ENCODE measurements at places on chromosomes 2 and 18.

GRCh38 chr2:23926290-23926749 is 603 bp downstream of the ATAD2B start:
- no peak for DNase-seq

- DNase-seq, result peak; percentile 15
These were observed 42.9 kb downstream of the HDLBP start for GRCh38 chr2:241272303-241273209.

- DNase-seq, result no peak
These were observed 35.1 kb upstream of the NTSR2 start for GRCh38 chr2:11705063-11705462.

- DNase-seq, result no peak
These were observed 497 bp downstream of the PLA2R1 start for GRCh38 chr2:160061944-160062291.

- peak; percentile 24 for DNase-seq
These were observed 6.8 kb upstream of the PXDN start for GRCh38 chr2:1750933-1751766.

GRCh38 chr2:127208313-127208712 is 11.8 kb downstream of the CYP27C1 start:
- no peak for DNase-seq

DNA sequence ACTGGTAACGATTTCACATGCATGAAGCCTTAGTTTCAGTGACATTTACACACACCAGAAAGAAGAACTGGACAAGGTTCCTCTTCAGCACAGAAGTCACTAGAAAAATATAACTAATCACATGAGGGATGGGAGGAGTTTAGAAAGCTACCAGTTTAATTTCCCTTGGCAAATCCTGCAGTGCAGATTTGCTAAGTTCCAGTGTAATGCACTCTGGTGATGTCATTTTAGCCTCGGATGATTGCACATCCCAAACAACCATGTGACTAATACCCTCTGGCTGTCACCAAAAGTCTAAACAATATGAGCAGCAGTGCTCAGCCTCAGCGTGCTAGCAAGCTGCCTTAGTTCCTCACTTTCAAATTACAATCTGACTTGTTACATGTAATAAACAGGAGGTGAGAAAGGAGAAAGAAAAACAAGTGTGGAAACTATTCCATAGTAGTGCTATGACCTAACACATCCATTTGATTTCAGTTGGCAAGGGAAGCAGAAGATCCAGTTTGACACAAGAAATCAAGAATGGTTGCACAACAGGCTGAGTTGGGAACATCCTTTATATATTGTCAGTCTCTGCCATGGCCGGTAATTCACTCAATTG is 35.3 kb upstream of the PPP1CB start:
- no peak for DNase-seq

- DNase-seq, result no peak
These were observed 17.1 kb upstream of the CTIF start for GRCh38 chr18:48521723-48522122.

DNA sequence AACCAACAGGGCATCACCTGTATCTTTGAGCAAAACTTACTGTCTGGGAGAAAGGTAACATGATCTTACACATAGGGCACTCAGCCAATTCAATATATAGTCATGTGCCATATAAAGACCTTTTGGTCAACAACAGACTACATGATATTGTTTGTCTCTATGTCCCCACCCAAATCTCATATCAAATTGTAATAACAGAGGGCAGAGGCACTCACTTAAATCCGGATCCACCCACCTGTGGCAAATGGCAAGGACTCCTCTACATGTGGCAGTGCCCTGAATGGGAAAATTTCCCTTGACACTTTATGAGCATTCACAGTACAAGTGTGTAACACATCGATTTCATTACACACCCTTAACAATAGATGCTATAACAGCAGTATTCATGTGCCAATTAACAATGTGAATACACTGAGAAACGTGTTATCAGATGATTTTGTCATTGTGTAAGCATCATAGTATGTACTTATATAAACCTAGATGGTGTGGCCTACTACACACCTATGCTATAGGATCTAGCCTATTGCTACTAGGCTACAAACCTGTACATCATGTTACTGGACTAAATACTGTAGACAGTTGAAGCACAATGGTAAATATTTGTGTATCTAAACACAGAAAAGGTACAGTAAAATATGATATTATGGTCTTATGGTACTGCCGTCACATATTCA is 64.2 kb downstream of the STRADB start:
- DNase-seq, result no peak

- no peak for DNase-seq
These were observed 166.5 kb downstream of the THADA start for GRCh38 chr2:43429369-43429768.

- DNase-seq, result no peak
These were observed 52.5 kb downstream of the TMEM18 start for GRCh38 chr2:624551-625347.

- no peak for DNase-seq
These were observed 474.7 kb upstream of the TNP1 start for GRCh38 chr2:217334561-217334960.

GRCh38 chr2:148888986-148889385 is 14.0 kb downstream of the KIF5C start:
- DNase-seq, result no peak

DNA sequence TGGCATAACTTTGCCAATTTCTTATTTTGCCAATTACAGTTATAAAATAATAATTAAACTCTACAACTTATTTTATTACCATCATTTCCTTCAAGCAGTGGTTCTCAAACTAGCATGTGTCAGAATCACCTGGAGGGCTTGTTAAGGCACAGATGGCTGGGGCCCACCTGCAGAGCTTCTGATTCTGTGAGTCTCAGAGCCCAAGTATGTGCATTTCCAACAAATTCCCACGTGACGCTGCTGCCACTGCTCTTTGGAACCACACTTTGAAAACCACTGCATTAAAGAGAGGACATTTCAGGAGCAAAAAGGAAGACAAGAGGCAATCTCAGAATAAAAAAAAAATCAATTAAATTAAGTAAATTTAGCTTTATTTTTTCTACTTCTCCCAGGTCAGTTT is 94.0 kb upstream of the HNRNPA3 start:
- no peak for DNase-seq

DNA sequence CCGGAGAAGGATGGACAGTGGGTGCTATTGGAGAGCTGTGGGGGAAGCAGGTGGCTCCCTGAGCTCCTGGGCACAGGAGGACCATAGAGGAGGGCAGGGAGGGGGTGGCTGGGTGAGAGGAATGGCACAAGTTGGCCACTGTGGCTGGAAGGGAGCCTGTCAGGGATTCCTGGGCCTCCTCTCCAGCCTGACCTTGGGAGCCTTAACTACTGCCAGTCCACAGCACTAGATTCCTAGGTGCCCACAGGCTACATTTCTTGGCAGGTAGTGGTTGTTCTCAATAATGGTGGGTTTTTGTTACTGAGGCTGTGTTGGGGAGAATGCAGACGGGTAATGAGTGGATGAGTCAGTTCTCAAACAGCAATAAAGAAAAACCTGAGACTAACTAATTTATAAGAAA is 26.0 kb downstream of the EFHD1 start:
- no peak for DNase-seq

DNA sequence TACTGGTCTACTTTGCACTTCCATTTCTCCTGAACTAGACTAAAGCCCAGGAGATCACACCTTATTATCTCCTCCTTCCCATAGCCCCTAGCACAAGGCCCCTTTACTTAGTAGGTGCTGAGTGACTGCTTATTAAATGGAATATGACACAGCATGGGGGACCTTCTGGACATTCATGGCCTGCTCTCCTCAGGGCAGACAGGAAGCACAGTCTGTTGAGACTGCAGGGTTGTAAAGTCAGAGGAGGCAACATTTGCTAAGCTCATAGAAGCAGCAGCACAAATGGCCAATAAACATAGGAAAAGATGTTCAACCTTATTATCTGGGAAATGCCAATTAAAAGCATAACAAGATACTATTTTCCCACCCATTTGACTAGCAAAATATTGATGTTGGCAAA is 75.3 kb downstream of the DNMT3A start:
- DNase-seq, result no peak

GRCh38 chr2:88658326-88658725 is 31.1 kb upstream of the EIF2AK3 start:
- no peak for DNase-seq

DNA sequence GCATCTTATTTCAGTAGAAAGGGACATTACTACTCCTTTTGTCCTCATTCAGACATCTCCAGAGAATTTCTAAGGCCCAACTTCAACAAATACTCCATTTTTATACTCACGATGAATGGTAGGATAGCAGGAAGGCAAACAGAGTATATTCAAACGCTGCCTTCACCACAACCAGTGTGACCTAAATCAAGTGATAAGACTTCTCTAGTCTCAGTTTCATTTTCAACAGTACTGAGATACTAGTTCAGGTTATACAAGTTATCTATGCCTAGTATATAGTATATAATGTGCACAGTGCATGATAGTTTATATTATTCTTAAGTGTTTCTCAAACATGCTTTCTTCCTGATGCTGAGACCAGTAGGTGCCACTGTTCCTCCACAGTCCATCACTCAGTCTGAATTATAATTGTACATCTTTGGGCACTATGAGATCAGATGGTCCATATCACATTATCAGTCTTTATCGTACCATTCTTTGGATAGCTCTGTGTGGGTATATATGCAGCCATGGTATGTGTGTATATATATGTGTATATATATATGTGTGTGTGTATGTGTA is 66.3 kb upstream of the RPE start:
- DNase-seq, result no peak

DNA sequence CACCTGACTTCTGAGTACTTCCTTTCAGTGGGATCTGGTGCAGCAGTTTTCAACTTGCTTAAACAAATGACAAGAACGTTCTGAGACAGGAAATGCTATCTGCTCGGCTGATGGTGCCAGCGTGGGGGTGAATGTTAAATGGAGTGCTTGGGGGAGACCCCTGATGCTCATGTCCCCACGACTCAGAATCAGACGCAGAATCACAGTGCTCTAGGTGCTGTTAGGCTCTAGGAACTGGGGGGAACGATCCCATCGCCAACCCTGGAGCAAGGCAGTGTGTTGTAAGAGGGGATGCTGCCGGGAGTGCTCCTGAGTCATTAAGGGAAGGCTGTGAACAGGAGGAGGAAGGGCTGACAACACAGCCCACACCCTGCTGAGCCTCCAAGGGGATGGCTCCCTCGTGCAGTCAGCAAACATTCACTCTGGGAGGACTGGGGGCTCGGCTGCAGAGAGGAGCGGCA is 34.1 kb upstream of the KCNF1 start:
- DNase-seq, result no peak

DNA sequence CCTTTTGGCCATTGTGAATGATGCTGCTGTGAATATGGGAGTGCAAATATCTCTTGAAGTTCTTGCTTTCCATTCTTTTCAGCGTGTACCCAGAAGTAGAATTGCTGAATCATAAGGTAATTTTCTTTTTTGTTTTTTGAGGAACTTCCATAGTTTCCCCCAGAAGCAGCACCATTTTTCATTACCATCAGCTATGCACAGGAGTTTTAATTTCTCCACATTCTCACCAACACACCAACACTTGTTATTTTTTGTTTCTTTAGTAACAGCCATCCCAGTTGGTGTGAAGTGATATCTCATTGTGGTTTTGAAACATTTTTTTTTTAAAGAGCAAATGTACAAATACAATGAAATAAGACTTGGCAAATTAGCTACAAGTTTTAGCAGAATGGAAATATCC is 21.3 kb downstream of the POU3F3 start:
- no peak for DNase-seq
